ENCODE measurements at places on chromosomes 2 and 18.

- no peak for DNase-seq
Observed at GRCh38 chr2:41865263-41865662, 182.6 kb upstream of the PKDCC start.

- DNase-seq: no peak
Observed at GRCh38 chr18:53789376-53790247, 434.9 kb downstream of the MBD2 start.

- DNase-seq: no peak
Observed at GRCh38 chr2:3249476-3249962, 128.1 kb downstream of the EIPR1 start.

GRCh38 chr2:118464046-118464445 is 375.8 kb downstream of the INSIG2 start:
- DNase-seq: no peak

- no peak for DNase-seq
Observed at GRCh38 chr2:31937741-31938140, 73.1 kb downstream of the MEMO1 start.

GRCh38 chr2:200757399-200757798 is 54.3 kb upstream of the BZW1 start:
- no peak for DNase-seq

DNA sequence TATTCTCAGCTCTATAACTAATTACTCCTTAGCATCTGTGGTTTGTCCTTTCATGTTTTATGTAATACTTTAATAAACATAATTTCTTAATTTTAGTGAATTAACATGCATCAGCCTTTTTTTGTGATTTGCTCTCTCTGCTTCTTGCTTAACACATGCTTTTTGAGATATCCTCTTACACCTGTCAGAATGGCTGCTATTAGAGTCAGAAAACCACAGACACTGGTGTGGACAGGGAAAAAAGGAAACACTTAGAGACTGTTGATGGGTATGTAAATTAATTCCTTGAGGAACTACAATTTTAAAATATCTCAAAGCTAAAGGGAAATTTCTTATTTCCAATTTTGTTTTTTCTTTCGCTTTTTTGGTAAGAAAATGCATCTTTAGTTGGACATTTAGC is 549.0 kb downstream of the ZNF804A start:
- DNase-seq: no peak

- DNase-seq: no peak
Observed at GRCh38 chr2:15547115-15547876, 13.8 kb downstream of the NBAS start.

- DNase-seq: no peak
Observed at GRCh38 chr2:43469094-43469493, 126.7 kb downstream of the THADA start.

Data from brain pericyte (primary cell).